ENCODE measurements at places on chromosomes 12 and 14.

- no peak for DNase-seq
These were observed 9.7 kb downstream of the PACS2 start for GRCh38 chr14:105324080-105324778.

- DNase-seq: no peak
These were observed 34.9 kb downstream of the ETV6 start for GRCh38 chr12:11684393-11684792.

DNA sequence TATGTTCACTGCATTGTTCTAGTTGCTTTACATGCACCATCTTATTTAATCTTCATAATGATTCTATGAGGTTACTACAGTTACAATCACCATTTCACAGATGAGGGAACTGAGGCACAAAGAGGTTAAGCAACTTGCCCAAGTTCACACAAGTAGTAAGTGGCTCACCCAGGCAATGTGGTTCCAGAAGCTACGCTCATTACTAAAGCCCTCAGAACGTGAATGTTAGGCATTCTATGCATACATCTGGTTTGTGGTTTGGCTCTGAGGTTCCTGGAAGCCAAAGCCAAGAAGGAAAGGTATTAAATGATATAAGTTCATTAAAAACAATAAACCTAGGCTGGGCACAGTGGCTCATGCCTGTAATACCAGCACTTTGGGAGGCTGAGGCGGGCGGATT is 14.4 kb upstream of the VRTN start:
- no peak for DNase-seq

- DNase-seq: no peak
These were observed 159.1 kb downstream of the PHETA1 start for GRCh38 chr12:111209811-111210210.

DNA sequence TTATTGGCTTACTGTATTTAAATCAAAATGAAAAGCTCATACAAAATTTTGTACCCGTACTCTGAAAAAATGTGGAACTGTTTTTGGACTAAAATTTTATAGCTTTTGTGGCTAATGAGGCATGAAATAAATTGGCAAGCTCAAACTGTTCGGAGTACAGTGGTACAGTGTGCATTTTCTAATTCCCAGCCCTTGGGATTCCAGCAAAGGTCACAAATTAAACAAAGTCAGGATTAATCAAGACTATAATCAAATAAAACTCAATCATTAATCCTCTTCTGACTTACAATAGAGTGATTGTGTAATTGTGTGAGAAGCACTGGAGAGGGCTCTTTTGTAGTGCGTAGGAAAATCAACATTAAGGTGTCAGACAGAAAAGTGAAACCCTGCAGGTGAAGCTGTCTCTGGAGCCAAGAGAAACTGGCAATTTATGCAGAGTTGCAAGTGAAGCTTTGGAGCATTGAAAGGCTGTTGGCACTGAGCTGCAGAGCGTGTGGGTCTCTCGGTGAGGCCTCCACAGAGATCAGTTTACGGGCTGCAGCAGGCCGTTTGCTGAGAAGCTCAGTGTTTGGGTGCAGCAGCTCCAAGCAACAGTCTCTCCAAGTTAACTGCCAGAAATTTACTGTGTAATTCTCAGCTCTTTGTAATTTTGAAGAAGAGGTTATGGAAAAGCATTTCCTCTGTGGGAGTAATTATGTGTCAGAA is 275.9 kb downstream of the FBXL14 start:
- peak; percentile 55 for DNase-seq

GRCh38 chr14:50719911-50720759 is 52.0 kb upstream of the SAV1 start:
- DNase-seq: no peak

- DNase-seq: no peak
These were observed 95.1 kb upstream of the COCH start for GRCh38 chr14:30779210-30779609.

DNA sequence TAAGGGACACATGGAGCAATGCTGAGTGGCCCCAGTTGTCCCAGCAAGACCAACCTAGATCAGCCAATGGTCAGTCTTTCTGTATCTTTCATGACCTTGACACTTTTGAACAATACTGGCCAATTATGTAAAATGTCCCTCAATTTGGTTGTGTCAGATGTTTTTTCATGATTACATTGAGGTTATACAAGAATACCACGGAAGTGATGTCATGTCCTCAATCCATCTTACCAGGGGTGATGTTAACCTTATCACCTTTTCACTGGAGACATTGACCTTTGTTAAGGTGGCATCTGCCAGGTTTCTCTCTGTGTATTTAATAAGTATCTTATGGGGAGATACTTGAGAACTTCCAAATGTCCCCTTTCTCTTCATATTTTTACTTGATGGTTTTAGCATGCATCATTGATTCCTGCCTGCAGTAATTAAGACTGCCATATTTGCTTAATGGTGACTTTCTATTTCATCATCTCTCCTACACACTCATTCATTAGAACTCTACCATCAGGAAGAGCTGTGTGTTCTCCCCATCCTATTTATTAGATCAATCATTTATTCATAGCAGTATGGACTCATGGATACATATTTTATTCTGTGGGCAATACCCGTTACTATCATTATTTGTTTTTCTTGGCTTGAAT is 64.7 kb upstream of the RFLNA start:
- no peak for DNase-seq

DNA sequence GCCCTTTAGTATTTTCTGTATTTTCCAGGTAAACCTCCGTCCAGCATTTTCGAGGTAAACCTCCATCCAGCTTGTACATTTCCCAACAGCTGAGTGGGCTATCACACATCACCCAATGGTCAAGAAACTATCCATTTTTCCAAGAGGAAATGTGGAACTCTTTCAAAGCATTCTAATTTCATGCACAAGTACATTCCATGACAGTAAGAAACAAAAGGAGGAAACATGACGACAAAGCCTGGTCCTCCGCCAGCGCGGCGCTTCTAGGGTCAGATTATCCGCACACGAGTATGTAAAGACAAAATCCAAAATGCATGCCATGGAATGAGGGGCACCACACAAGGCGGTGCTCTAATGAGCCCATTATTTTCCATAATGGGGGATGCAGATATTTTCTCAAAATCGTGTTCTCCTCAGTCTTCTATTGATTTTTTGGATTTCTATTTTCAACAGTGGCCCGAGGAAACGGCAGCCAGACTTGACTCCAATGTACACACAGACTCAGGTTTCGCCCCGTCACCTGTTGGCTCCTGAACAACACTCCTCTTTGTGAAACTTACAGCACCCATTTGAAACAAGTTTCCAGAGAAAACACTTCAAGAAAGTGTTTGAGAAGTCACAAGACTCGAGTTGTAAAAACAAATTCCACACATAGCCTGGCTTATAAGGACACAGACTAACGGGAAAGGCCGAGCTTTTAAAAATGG is 107.4 kb downstream of the PRICKLE1 start:
- DNase-seq: no peak

DNA sequence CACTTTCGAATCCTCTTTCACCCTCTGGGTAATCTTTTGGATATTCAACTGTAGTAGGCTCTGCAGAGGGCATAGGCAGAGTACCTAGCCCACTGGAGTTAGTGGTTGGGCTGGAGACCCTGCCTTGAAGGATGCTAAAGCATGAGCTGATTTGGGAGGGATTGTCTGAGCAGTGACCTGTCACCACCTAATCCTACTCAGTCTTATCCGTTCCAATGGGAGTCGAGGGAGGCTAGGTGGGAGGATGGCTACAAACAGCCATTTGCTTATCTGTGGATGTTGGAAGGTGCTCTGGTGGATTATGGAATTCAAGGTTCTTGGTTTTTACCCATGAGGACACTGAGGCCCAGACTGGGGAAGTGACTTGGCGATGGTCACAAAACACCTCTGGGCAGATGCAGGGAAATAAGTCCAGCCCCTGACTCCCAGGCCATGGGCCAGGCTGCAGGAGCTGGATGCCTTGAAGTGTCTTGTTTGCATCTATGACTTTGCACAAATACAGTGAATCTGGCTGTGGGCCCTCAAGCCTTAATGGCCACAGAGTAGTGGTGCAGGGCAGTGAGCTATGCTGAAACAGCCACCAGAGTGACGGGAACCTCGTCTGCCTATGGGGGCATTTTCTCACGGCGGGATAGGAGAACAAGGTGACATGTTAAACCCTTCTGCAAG is 3.7 kb downstream of the KMT5A start:
- DNase-seq: no peak

GRCh38 chr14:62462988-62463387 is 582.3 kb downstream of the KCNH5 start:
- DNase-seq: no peak

- DNase-seq: no peak
These were observed 9.6 kb downstream of the BMP4 start for GRCh38 chr14:53947094-53947445.

DNA sequence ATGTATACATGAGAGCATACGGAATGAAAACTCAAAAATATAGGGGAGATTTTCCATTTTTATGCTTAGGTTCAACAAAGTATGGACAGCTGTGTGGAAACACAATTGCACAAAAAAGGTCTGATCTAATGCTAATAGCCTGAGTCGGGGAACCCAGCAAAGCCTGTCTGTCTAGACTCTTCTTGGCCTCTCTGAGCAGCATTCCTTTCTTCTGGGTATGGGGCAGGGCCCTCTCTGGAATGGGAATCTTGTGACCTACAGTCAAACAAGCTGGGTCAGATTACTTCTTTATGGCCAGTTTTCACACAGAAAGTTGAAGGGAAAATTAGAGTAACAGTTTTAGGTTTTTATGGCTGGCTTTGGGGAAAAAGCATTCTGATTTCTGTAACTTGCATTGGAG is 534.0 kb upstream of the LMO3 start:
- no peak for DNase-seq

GRCh38 chr14:101716956-101717662 is 44.4 kb upstream of the PPP2R5C start:
- DNase-seq: no peak

DNA sequence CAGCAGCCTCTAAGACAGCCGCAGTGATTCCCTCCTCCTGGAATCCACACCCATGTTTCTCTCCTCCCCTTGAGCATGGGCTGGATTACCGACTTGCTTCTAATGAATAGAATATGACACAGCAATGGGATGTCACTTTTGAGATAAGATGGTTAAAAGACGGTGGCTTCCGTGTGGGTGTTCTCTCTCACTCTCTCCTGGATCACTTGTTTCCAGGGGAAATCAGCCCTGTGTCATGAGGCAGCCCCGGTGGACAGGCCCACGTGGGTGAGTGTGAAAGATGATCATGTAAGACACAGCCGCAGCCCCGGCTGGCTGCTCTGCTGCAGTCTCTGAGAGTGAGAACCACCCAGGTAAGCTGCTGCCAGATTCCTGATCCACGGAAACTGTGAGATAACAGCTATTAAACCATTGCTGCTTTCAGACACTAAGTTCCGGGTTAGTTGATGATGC is 10.7 kb downstream of the MOAP1 start:
- no peak for DNase-seq

- no peak for DNase-seq
These were observed 316.1 kb downstream of the AACS start for GRCh38 chr12:125381373-125381772.

DNA sequence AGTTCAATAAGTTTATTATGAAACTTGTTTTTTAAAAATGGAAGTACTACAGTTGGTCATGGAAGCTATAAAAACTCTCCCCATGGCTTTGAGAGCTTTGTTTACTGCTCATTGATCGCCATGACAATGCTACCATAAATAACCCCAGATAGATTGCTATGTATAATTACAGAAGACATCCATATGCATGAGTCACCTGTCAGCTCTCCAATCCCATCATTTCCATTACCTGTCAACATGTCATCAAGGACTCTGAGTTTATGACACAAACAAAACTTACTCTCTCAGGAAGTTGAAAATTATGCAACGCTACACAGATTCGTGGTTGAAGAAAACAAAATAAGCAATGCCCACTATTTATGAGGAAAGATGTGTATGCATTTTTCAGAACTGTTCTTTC is 144.4 kb downstream of the SEC23A start:
- DNase-seq: no peak

DNA sequence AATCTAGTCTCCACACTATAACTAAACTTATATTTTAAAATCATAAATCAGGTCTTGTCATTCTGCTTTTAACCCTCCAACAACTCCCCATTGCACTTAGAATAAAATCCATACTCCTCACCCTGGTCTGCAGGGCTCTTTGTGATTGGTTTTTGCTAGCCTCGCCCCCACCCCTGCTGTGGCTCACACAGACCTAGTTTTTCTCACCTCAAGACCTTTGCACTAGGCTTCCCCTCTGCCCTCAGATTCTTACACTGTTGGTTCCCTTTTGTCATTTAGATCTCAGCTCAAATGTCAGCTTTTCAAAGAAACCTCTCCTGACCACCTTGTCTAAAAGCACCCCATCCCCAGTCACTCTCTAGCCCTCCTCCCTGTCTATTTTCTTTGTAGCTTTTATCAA is 10.7 kb upstream of the LHX5 start:
- no peak for DNase-seq

GRCh38 chr12:71354871-71355270 is 84.7 kb upstream of the LGR5 start:
- no peak for DNase-seq

DNA sequence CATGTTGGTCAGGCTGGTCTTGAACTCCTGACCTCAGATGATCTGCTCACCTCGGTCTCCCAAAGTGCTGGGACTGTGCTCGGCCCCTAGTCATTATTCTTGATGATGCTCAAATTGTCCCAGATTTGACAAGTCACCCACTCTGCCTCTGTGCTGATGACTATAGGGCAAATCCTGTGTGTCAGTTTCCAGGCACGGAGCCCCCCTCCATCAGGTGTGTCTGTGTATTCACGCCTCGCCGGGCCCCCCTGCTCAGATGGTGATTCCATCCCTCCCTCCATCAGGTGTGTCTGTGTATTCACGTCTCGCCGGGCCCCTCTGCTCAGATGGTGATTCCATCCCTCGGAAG is 4.3 kb upstream of the GPR132 start:
- no peak for DNase-seq
